ENCODE measurements at places on chromosomes 2 and 18.
A peak's percentile ranks its signal among the peaks of the same experiment; 100 is the strongest.

DNA sequence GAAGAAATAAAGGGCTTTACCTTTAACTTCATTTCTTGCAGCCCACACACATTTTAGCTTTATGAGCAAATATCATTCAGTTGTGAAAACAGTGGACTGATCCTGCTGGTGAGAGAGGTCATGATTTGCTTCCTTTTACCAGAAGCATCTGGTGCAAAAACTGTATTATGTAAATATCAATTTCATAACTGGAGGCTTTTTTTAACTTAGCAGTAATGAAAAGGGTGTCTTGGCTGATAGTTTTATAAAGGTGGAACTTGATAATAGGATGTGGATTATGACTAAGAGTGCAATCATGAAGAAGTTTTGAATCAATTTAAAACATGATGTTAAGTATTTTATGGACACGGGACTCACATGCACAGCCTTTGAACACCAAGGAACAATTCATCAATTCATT, 304.4 kb downstream of the GULP1 start:
- DNase-seq = no peak
- H3K27ac ChIP-seq = no peak overlapping the region
- H3K27me3 ChIP-seq = no peaks in the 10 kb centered on the region
- H3K4me3 ChIP-seq = no peak overlapping the region
- peaks cover 3% of the 10 kb centered on the region for H3K4me1 ChIP-seq

GRCh38 chr18:63309422-63309821, 10.1 kb downstream of the BCL2 start:
- no peak overlapping the region for H3K27ac ChIP-seq
- no peaks in the 10 kb centered on the region for H3K36me3 ChIP-seq
- H3K27me3 ChIP-seq = peaks cover 4% of the 10 kb centered on the region
- H3K4me3 ChIP-seq = no peak overlapping the region

DNA sequence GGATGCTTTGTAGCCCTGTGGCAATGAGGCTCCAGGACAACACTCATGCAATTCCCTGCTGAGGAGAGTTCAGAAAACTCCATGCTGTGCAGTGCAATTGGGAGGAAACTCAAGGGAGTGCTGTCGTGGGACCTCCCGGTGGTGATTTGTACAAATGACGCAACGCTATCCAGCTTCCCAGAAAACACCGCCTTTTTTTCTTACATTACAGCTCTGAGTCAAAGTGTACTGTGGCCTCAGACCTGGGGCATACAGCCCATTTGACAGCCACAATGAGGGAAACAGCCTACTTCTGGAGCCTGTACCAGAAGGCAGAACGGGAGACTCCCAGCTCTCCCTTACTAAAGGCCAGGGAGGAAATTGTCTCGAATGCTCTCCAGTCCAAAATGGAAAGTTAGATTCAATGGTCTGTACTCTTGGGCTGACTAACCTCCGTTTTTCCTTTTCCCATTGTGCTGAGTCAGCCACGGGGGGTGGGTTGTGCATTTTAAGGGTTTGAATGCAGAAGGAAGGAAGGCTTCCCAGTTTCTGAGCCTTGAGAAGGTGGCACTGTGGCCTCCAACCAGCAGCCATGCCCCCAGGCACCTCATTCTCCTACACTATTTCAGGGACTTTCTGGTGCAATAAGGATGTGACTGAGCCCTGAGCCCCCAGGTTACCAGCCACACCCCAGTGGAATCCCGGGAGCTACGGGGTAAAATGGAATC, 16.4 kb upstream of the CYP1B1 start:
- peak overlapping the region; percentile 78 for H3K27ac ChIP-seq
- no peaks in the 10 kb centered on the region for H3K36me3 ChIP-seq
- no peaks in the 10 kb centered on the region for H3K27me3 ChIP-seq
- peaks cover 26% of the 10 kb centered on the region for H3K4me1 ChIP-seq

- H3K4me3 ChIP-seq = no peak overlapping the region
- peaks cover 7% of the 10 kb centered on the region for H3K4me1 ChIP-seq
- no peaks in the 10 kb centered on the region for H3K27me3 ChIP-seq
- no peaks in the 10 kb centered on the region for H3K36me3 ChIP-seq
Observed at GRCh38 chr2:100008956-100009355, 133.4 kb downstream of the AFF3 start.

GRCh38 chr18:70491734-70492348, 203.0 kb downstream of the SOCS6 start:
- DNase-seq = peak; percentile 67
- H3K27ac ChIP-seq = no peak overlapping the region
- H3K4me3 ChIP-seq = no peak overlapping the region
- no peaks in the 10 kb centered on the region for H3K4me1 ChIP-seq
- H3K36me3 ChIP-seq = no peaks in the 10 kb centered on the region

DNA sequence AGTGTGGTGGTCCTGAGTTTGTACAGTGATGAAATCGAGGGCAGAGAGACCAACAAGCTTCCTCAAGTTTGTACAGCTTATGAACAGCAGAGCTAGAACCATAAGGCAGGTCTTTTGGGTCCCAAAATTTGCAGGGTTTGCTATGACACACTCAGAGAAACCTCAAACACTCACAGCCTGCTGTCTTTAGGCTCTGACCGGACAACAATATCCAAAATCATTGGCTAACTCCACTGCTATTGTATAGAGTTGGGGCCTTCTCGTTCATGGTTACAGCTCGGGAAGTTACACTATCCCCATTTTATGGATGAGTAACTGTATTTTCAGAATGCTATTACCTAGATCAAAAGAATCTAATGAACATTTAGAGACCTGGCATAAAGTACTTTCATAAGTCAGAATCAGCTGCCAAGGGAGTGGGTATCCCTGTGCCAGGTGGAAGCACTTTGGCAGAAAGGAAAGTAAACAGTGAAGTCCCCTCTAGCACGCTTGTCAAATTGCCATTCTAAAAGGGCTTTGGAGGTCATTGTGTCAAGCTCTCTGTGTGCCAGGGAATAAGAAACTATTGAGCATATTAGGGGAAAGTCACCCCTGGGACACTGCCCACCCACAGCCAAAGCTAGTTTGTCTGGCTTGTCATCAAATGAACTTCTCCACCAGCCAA, 331.8 kb downstream of the ALK start:
- DNase-seq = no peak
- H3K4me1 ChIP-seq = no peaks in the 10 kb centered on the region
- no peak overlapping the region for H3K27ac ChIP-seq
- no peaks in the 10 kb centered on the region for H3K27me3 ChIP-seq
- no peak overlapping the region for H3K4me3 ChIP-seq

- no peaks in the 10 kb centered on the region for H3K36me3 ChIP-seq
- H3K27me3 ChIP-seq = no peaks in the 10 kb centered on the region
- no peak for DNase-seq
- no peak overlapping the region for H3K27ac ChIP-seq
Observed at GRCh38 chr2:176595986-176596385, 326.7 kb downstream of the MTX2 start.

GRCh38 chr18:58390399-58390798, 238.5 kb downstream of the ALPK2 start:
- no peaks in the 10 kb centered on the region for H3K36me3 ChIP-seq
- DNase-seq = no peak
- H3K27ac ChIP-seq = peak overlapping the region; percentile 4
- H3K4me3 ChIP-seq = no peak overlapping the region
- peaks cover 12% of the 10 kb centered on the region for H3K4me1 ChIP-seq

- H3K27me3 ChIP-seq = no peaks in the 10 kb centered on the region
- peak overlapping the region; percentile 20 for H3K27ac ChIP-seq
- H3K4me3 ChIP-seq = no peak overlapping the region
- H3K36me3 ChIP-seq = no peaks in the 10 kb centered on the region
Observed at GRCh38 chr2:27707462-27708256, 44.0 kb downstream of the SLC4A1AP start.
